M059J (cell line): ENCODE measurements at places on chromosomes 1 and 21.

- no peak for DNase-seq
These were observed 23.6 kb upstream of the ZNF362 start for GRCh38 chr1:33232716-33233115.

- DNase-seq, result peak; percentile 87
These were observed 70.0 kb downstream of the KCTD3 start for GRCh38 chr1:215637041-215637573.

GRCh38 chr1:195704028-195704427 lies 904.2 kb downstream of the KCNT2 start:
- no peak for DNase-seq

- DNase-seq, result no peak
These were observed 84.4 kb downstream of the TRABD2B start for GRCh38 chr1:47912756-47913155.

DNA sequence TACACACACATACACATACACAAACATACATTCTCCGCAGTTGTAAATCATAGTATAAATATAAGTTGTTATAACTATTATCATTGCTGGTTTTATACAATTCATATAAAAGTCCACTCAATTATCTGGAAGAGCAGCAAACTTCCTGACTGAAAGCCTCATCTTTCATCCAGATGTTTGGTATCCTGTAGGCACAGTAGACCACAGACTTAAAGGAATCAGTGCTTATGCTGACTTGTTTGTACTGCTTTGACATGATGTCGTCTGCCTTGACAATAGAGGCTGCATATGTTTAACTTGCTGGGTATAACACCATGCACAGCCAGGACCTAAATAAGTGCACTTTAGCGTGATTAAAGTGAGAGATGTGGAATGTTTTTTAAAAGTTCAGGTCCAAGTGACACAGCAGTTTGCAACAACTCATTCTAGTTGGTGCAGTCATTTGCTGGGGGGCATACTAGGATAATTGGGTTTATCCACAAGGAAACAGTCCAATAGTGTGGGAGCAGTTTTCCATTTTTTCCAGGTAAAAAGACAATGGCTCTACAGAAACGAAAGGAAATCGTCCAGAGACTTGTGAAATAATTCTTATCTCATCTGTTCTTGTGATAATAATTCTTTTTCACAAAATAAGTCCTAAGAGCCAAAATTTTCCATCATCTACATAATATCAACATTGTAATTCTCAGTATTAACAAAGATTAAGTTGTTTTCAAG lies 110.3 kb upstream of the TSPAN2 start:
- DNase-seq, result no peak

DNA sequence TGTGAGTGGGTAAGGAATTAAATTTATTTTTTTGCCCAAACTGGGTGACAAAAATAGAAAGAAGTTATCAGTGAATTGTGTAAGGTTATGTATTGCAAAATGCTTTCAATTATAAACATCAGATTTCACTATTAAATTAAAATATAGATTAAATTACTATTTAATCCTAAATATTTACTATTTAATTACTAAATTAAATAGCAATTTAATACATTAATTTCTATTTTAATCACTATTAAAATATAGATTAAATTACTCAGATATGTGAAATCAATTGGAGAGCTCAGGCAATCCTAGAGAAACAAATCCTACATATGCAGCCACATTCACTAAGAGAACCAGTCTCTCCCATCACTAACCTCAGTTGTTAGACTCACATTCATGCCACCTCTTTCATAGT lies 2075.8 kb downstream of the MRPL39 start:
- DNase-seq, result no peak

GRCh38 chr1:184388971-184389370 lies 2.1 kb downstream of the C1orf21 start:
- no peak for DNase-seq

DNA sequence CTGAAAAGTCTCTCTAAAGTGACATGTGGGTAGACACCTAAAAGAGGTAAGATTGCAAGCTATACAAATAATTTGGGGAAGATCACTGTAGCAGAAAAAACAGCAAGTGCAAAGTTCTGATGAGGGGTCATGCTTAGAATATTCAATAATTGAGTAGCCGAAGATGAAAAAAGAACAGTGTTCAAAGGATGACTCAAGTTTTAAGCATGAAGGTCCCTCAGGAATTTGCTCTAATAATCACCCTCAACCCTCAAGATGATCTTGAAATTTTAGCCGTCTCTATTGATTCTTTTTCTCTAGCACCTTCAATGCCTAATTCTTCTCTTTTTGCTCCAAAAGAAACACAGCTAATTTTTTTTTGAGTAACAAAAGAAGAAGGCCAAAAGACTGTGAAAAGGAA lies 190.6 kb upstream of the ZNHIT6 start:
- peak; percentile 18 for DNase-seq

- peak; percentile 56 for DNase-seq
These were observed 5.7 kb downstream of the TPM3 start for GRCh38 chr1:154186177-154186576.

DNA sequence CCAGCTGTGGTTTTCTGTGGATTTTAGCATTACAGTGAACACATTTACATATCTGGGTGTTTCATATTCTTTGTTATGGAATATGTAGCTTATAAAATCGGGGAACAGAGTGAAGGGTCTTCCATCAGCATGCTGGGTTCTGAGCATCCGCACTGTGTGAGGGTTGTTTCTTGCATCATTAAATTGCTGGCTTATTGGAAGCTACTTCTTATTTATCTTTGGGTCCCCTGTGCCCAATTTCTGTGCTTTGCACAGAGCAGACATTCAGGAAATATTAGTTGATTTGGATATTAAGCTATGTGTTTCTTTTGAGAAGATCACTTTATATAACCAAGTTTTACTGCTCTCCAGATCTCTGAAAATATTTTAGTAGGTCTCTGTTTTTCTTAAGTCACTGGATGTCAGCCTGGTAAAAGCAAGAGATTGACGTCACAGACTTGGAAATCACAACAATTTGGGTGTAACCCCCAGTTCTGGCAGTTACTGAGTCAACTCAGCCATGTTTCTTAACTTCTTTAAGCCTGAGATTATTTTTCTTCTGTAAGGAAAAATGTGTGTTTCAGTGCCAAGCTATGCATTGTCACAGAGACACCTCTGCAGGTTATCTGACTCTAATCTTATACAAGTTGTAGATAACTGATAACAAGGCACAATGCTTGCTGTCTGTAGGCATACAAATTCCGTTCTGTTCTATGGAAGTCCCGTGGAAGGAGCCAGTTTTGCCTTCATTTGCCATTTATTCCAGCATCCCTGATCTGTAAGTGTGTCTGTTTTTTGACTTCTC lies 258.3 kb upstream of the KAZN start:
- no peak for DNase-seq

- peak; percentile 50 for DNase-seq
These were observed 25.3 kb downstream of the PIGK start for GRCh38 chr1:77193951-77194350.

GRCh38 chr21:42348762-42349161 lies 2.0 kb downstream of the TFF2 start:
- no peak for DNase-seq

GRCh38 chr1:50422946-50423669 lies at the start of gene DMRTA2:
Gene DMRTA2, minus strand, starts transcription at chr1:50423443. Its CDS starts 1,907 bp downstream, at chr1:50421536.
- peak; percentile 82 for DNase-seq

GRCh38 chr1:225926551-225927113 lies 2.6 kb upstream of the PYCR2 start:
- peak; percentile 25 for DNase-seq

DNA sequence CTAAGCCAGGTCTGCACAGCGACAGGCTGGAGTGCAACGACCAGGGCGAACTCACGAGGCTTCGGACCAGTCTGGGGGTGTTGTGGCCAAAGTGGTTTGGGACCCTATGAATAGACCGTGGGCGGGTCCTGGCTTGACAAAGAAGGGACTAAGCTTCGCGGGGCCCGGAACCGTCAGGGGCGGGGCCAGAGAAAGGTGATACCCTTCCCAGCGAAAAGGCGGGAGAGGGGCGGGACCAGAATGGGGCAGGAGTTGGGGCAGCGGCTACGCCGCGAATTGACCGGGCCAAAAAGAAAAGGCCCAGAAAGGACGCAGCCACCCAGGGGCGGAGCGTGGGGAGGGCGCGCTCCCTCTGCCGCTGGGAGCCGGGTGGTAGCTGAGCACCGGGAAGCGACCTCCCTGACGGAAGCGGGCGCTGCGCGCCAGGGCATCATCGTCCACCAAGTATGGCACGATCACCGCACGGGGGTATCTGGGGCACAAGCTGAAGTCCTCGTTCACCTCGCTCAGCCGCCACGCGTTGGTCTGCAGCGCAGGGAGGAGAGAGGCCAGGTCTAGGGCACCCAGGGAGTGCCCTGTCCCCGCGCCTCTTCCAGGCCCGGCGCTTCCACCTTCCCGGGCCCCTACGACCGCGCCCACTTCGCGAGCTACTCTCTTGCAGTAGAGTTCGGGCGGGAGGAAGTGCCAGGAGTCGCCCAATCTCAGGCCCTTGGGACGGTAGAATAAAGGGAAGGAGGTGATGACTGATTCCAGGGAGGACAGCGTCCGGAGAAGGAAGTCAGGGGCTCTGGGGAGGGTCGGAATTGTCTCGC lies 6.7 kb upstream of the FAM167B start:
- peak; percentile 78 for DNase-seq

DNA sequence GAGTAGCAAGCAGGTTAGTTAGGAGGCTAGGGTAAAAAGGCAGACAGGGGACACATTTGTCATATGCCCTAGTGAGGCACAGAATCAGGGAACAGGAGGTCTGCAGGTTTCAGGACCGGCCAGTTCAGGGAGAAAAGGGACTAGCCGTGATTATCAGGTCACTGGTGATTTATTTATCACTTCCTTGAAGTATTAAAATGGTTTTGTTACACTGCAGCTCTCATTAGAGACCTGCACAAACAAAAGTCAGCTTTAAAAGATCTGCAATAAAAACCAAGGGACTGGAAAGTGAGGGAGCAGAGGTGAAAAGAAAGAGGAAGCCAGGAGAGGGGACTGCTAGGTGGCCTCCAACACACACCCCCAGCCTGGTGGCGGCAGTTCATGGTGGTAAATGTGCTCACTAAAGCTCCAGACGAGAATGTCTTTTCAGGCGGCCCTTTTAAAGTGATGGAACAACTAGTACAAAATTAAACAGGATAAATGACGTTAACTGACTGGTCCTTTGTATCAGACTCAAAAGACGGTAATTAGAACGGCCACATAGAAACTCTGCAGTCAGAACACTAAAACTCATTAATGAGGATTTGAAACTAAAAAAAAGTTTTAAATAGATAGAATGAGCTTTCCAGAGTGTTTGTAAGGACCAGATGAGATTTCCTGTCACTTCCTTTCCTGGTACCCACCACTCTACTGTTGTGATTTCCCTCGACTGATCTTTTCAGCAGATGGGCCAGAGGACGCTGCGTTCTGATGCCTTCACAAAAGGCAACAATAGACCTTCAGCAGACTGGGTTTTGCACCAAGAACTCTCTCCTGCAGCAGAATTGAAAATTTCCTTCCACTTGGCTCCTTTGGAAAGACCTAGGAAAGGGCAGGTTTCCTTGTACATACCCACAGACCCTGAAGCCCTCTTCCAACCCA lies 136.8 kb downstream of the NTPCR start:
- DNase-seq, result no peak

GRCh38 chr1:228475812-228476211 lies 11.4 kb upstream of the RNF187 start:
- DNase-seq, result no peak

GRCh38 chr21:29429218-29429617 lies 130.5 kb downstream of the BACH1 start:
- peak; percentile 15 for DNase-seq

DNA sequence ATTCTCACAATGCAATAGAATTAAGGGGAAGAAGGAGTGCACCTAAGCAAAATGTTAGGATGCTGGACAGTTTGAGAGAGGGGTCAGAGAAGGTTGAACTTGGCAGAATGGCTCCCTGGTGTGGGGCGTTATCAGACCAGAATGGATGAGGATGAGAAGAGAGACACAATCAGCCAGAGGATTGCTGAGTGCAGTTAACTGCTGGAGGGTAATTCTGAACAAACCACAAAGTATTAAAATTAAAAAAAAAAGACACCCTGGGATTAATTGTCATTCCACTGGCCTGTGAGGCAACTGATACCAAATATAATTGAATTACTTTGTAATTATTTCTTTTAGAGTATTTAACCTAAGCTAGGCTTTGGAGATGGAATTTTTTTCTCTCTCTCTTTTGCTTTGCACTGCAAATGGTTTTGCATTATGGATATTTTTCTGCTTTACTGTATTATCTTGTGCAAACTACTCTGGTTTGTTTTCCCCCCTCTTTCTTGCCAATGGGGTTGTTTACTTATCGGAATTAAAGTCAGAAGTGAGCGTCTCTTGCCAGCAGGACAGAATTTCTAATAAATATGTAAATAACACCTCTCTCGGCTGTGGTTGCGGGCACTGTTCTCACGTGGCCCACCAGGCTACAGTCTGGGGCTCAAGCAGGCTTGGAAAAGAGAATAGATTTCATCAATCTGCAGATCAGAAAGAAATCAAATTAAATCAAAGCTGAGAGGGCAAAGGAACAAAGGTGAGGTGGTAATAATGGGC lies 572.9 kb upstream of the CAMK1G start:
- no peak for DNase-seq

DNA sequence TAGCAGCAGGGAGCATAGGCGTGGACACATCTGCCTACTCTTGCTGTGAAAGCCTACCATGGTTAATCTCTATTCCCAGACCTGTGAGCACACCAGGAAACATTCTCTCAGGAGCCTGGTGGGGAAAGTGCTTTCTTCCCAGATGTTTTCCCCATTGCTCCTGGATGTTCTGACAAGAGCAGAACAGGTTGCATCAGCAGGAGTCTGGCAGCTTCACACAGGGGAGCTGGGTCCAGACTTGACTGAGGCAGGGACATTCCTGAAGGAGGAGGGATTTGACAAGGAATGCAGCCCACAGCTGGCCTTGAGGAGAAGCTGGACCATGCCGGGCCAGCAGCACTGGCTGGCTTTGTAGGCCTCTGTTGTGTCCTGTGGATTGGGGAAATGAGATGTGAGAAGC lies 21.0 kb upstream of the ARTN start:
- DNase-seq, result no peak

- DNase-seq, result no peak
These were observed 311.6 kb upstream of the USP24 start for GRCh38 chr1:55526716-55527115.

DNA sequence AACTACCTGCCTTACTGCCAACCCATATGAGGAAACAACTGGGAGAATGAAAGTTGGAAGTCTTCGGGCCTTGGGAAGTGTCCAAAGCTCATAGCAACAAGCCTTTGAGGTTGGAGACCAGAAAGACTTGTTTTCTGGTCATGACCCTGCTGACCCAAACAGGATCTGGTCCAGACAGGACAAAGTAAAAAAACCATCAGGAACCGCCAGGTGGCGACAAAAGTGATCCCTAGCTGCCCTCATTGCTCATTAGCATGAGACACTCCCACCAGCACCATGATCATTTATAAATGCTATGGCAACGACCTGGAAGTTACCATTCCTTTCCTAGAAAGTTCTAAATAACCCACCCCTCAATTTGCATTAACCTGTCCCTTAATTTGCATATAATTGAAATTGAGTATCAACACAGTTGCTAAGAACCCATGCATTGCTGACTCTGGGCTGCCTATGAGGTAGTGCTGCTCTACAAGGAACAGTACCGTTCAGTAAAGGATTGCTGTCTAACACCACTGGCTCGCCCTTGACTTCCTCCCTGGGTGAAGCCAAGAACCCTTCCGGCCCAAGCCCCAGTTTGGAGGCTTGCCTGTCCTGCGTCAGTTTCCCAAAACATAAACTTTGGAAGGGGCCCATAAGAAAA lies 89.0 kb downstream of the URB2 start:
- peak; percentile 60 for DNase-seq
